ENCODE measurements at places on chromosomes 7 and 10.
A peak's percentile ranks its signal among the peaks of the same experiment; 100 is the strongest.

DNA sequence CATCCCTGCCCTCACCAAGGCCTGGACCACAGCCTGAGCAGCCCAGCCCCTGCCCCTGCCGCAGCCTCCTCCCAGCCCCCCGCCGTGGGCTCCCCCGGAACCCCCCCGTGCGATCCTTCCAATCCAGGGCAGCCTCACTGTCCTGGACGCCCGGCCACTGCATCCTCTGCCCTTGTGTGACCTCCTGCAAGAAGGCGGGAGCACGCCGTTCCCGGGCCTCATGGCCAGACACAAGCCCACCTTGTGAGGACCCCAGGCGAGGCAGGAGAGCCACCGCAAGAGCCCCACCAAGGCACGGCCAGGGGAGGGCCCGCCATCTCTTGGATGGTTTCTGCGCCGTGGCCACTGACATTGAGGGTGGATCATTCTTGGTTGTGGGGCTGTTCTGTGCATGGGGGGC is 7.8 kb upstream of the LFNG start:
- DNase-seq = no peak

DNA sequence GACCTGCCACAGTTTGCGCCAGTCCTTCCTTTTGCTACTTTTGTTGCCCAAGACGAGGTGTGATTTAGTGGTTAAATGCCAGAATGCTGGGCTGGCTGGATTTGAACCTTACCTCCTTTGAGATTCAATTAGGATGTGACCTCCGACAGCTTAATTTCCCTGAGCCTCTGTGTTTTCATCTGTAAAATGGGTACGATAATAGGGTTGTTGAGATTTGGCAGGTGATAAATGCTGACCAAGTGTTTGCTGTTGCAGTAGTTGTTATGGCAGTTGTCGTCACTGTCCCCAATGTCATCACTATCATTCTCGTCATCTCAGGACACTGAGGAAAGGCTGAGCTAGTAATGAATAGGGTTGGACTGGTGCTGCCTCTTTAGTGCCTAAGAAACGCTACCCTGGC is 61.1 kb downstream of the GRK5 start:
- no peak for DNase-seq

- no peak for DNase-seq
These were observed 265.9 kb downstream of the ZEB1 start for GRCh38 chr10:31584876-31585275.

DNA sequence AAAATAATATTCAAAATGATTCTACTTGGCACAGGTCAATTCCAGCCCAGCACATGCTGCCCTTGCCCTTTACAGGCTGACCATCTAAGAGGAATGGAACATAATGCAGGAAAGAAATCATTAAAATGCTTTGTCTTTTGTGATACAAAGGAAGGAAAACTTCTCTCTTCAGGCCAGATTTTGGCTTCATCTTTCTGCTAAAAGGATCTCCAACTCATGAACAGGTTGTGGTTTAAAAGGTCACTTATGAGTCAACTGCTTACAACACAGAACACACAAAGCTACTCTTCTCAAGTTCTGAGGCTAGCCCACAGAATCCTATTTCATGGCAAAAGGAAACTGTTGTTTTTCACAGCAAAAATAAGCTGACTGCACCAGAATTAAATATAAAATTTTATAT is 197.1 kb downstream of the DOCK4 start:
- DNase-seq = no peak

DNA sequence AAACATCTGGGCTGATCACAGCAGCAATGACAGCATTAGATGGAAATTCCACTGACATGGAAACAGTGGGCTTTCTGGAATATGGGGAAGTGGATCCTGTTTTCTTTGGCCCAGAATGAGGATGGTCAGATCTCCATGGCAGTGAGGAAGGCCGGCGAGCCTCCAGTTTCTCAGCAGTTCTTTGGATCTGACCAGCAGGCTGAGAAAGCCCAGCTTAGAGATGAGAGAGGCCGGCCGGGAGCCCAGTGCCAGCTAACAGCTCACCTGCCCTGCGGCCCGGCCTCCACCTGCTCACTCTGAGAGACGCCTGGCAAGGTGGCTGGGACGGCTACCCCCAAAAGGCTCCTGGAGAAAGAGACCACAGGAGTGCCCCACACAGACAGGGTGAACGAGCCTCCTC is 24.2 kb downstream of the GPER1 start:
- DNase-seq = no peak

- no peak for DNase-seq
These were observed 104.5 kb downstream of the RAB11FIP2 start for GRCh38 chr10:117942226-117942625.

- DNase-seq = no peak
These were observed 61.4 kb upstream of the CYP26C1 start for GRCh38 chr10:92999191-92999590.

DNA sequence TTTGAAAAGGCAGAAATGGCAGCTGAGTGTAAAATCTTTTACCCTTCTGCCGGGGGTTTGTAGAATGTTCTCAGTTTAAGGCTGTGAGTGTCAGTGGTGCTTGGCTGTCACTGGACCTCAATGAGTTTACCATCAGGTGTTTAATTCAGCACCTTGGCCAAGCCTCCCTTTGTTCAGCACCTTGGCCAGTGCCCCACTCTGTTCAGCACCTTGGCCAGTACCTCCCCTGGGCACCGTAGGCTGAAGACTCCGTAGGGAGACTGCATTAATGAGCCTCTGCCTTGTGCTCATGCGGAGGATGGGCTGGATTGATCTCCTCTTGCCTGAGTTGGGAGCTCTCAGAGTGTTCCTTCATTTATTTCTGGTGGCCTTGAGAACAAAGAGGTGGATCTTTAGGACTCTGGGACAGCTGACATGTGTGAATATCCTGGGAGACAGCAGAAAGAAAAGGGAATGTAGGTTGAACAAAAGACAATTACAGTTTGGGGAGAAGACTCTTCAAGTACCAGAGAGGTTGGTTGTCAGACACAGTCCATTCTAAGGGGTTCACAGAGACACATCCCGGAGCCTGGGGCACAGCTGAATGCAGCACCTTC is 1.6 kb downstream of the FAM24A start:
- peak; percentile 21 for DNase-seq

- peak; percentile 71 for DNase-seq
These were observed 5.0 kb upstream of the TNRC18 start for GRCh38 chr7:5428478-5429252.

- DNase-seq = no peak
These were observed 115.4 kb downstream of the MDFIC start for GRCh38 chr7:115037128-115037802.

GRCh38 chr10:15571575-15571974 is 148.1 kb downstream of the ITGA8 start:
- no peak for DNase-seq

DNA sequence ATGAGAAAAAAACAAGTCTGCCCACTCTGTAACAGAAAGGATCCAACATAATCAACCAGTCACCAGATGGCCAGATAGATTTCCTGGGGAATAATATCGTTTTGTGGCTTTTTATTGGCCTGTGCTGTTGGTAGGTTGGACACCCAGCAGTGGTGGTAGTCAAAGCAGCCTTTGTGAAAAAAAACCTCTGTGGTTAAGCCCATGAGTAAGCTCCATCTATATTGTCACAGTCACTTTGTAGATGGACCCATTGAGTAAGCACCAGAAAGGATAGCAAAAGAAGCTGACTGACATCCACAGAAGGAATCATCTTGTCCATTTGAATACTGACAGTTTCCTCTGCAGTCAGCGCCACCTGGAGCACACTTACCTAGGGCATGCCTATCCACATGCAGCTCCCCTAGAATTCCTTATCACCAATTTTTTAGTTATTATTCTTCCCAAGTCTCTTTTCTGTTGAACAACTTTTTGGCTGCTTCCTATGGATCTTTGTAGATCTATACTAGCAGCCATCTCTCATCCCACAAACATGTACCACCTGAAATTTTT is 96.9 kb downstream of the IQUB start:
- DNase-seq = no peak

- no peak for DNase-seq
These were observed 60.1 kb downstream of the ZMIZ1 start for GRCh38 chr10:79128923-79129305.

DNA sequence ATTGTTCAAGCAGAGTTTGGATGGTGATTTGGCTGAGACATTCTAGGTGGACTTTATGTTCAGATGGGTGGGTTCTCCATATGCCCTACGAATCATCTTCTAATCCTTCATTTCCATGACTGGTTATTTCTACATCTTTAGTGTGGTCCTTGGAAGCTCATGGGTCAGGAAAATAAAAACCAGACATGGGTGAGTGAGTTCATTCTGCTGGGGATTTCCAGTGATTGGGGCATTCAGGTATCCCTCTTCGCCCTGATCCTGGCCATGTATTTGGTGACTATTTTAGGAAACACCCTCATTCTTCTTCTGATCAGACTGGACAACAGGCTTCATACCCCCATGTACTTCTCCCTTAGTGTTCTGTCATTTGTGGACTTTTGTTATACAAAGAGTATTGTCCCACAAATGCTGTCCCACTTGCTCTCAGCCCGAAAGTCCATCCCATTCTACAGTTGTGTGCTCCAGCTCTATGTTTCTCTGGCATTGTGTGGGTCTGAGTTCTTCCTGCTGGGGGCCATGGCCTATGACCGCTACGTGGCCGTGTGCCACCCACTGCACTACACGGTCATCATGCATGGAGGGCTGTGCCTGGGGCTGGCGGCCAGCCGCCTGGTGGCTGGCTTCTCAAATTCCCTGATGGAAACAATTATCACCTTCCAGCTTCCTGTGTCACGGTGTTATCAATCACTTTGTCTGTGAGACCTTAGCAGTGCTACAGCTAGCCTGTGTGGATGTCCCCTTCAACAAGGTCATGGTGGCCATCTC is 19.2 kb upstream of the OR6B1 start:
- no peak for DNase-seq

DNA sequence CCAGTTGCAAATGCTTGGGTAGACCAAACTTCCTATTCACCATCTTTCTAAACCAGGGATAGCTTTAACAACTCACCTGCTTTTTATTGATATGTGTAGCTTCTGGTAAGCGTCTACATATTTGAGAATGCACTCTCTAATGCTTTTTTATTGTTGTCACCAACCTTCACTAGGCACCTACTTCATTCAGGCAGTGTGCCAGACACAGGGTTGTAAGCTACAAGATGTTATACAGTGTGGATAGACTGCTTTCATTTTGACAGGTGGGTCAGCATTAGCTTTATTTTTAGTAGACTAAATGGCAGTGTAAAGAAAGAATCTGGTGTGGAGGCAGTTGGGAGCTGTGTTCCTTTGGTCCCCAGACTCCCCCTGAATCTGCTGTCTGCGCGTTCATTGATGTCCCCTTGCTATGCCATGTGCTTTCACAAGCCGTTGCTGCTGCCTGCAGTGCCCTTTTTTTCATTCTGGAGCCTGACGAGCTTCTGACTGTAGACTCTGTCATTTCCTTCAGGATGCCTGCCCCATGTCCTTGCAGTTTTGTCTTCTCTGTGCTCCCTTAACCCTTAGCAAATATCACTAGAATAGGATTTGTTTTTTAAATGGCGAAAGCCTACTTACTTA is 32.1 kb downstream of the NRF1 start:
- no peak for DNase-seq

DNA sequence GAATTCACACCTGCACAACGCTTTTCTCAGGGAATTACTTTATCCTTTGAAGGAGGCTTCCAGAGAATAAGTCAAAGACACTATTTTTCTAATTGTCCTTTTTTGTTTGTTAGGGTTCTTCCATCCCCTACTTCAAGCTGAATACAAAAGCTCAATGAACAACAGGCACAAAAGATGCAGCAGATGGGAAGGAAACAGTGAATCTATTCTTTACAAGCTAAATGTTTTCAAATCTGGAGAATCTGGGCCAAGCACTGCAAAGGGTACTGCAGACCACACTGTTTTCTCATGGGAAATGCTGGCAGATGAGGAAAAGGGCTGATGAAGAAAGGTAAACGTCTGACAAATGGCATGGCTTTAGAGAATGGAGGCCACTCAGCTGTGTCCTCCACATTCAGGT is 18.5 kb downstream of the LIPA start:
- DNase-seq = no peak

GRCh38 chr10:15084502-15084922 is 4.1 kb downstream of the ACBD7 start:
- DNase-seq = no peak

DNA sequence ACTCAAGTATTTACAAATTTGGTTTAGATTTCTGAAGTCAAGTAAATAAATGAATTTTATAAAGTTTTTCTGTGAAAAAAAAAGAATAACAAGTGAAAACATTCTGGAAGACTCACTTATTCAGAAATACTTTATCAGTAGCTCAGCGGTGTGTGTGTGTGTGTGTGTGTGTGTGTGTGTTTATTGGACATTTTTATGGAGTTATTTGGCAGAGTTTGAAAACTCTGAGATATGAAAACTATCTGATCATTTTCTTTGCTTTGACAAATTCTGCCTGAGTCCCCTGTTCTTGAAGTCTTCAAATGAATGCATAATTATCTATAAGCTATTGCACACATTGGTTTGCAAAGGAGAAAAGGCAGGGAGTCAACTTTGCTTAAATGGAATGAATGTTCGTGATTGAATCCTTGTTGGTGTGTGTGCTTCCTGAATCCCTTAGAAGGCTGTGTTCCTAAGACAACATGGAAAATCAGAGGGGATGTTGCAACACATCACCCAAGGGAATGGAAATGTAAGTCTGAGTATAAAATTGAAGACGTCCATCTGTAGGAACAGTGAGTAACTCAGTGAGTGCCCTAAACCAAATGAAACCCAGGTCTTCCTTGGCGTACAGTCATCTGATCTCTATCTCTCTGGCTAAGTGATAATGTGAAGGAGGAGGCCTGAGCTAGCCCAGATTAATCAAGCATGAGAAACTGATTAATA is 160.9 kb downstream of the REEP3 start:
- DNase-seq = no peak

GRCh38 chr7:50431722-50432305 is 18.3 kb downstream of the FIGNL1 start:
- no peak for DNase-seq

DNA sequence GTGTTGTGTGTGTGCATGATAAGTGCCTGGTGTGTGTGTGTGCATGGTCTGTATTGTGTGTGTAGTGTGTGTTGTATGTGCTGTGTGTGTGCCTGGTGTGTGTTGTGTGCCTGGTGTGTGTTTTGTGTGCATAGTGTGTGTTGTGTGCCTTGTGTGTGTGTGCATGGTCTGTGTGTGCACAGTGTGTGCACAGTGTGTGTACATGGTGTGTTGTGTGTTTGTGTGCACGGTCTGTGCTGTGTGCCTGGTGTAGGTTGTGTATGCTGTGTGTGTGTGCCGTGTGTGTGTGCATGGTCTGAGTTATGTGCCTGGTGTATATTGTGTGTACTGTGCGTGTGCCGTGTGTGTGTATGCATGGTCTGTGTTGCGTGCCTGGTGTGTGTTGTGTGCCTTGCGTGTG is 403.0 kb upstream of the RNF32 start:
- no peak for DNase-seq

All from AML-193 (cell line).